Activated CD4-positive, alpha-beta memory T cell treated with anti-CD3 and anti-CD28 coated beads for 36 hours (primary cell): ENCODE measurements at places on chromosomes 5 and 9.

DNA sequence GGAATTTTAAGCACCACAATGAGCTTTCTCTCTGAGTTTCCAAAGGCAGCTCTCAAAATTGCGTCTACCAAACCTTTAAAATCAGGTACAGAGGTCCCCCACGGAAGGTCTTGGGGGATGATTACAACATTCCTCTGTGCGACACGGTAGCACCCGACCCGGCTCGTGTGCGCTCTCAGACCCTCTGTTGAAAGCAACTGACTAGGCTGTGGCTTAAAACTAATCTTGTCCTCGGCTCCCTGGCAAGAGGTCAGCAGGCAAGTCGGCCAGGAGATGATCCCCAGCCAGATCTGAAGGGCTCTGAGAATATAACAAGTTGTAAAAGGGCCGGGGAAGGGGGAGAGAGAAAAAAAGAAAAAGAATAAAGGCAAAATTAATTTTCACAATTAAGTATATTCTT is 92.6 kb upstream of the LMX1B start:
- DNase-seq = no peak

- DNase-seq = no peak
These were observed 171.4 kb upstream of the NFIB start for GRCh38 chr9:14485366-14485765.

GRCh38 chr5:168317521-168318147 is 26.2 kb downstream of the WWC1 start:
- DNase-seq = no peak

GRCh38 chr5:169298193-169298592 is 2.7 kb downstream of the SLIT3 start:
- no peak for DNase-seq

- DNase-seq = no peak
These were observed 6.2 kb downstream of the TERT start for GRCh38 chr5:1288439-1289335.

DNA sequence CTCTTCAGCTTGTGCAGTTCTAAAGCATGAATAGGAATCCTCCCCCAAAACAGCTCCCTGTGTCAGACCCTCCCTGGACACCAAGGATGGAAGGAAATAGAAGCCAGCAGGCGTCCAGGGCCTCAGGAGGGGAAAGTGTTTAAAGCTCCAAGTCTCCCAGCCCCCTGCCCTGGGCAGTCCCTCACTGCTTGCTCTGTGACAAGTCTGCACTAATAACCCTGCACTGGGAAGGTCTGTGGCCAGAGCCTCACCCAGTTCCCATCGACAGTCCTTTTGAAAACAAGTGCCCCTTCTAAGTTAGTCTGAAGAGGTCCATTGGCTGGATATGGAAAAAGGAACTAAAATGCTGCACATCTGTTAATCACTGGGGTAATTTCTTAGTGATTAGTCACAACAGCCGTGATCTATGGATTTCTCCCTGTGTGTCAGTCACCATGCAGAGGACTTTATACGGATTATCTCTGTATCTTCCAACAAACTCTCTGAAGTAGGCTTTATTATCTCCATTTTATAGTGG is 195.3 kb downstream of the FBXL7 start:
- DNase-seq = no peak

- DNase-seq = no peak
These were observed 172.3 kb upstream of the PLPPR1 start for GRCh38 chr9:100856238-100856637.

DNA sequence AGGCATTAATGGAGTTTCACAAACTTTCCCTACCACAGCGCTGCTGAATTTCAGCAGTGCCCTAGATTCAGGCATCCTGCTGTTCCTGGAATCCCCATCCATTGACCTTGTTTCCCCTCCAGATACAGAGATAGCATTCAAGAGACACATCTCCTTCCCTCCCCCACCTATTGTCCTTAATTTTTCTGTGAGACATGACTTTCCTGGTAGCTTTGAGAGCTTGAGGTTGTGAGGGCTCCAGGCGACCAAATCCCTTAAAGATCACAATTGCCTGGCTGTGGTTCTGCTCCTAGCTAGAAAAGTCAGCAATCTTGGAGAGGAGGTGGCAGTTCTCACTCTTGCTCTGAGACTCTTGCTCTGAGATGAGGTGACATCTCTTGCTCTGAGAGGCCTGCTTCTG is 48.0 kb downstream of the PRR16 start:
- no peak for DNase-seq

- no peak for DNase-seq
These were observed 261.2 kb downstream of the ANXA1 start for GRCh38 chr9:73412874-73413273.

- no peak for DNase-seq
These were observed 16.5 kb downstream of the PAX5 start for GRCh38 chr9:37017546-37017945.

GRCh38 chr5:17806818-17807468 is 172.7 kb downstream of the TAF11L14 start:
- no peak for DNase-seq

DNA sequence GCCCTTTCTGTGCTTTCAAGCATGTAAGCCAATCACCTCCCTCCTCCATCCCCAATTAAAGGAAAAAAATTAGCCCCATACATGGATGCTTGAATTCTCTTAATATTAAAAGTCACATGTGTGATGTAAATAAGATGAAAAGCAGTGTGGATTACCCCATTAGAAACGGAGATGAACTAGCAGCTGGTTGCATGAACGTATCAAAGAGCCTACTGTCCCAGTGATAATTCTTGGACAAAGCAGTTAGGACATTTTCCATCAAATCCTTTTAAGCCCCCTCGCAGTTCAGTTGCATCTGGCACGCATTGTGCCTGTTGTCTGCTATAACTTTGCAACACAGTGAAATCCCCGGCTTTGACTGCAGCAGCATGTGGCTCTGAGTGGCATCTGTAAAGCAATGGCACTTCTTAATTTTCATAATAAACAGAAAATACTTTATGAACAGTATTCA is 285.6 kb downstream of the FBXL7 start:
- no peak for DNase-seq

- no peak for DNase-seq
These were observed 91.9 kb upstream of the PTPRD start for GRCh38 chr9:10704720-10705119.

GRCh38 chr5:139637438-139638089 is 10.6 kb upstream of the CXXC5 start:
- DNase-seq = peak; percentile 61

DNA sequence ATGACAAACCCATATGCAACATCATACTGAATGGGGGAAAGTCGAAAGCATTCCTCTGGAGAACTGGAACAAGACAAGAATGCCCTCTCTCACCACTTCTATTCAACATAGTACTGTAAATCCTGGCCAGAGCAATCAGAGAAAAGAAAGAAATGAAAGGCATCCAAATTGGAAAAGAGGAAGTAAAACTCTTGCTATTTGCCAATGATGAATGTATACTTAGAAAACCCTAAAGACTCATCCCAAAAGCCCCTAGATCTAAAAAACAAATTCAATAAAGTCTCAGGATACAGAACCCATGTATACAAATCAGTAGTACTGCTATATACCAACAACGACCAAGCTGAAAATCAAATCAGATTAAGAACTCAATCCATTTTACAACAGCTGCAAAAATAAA is 66.9 kb downstream of the SPATA31C2 start:
- DNase-seq = no peak

- no peak for DNase-seq
These were observed 147.9 kb upstream of the VCAN start for GRCh38 chr5:83323557-83324180.

DNA sequence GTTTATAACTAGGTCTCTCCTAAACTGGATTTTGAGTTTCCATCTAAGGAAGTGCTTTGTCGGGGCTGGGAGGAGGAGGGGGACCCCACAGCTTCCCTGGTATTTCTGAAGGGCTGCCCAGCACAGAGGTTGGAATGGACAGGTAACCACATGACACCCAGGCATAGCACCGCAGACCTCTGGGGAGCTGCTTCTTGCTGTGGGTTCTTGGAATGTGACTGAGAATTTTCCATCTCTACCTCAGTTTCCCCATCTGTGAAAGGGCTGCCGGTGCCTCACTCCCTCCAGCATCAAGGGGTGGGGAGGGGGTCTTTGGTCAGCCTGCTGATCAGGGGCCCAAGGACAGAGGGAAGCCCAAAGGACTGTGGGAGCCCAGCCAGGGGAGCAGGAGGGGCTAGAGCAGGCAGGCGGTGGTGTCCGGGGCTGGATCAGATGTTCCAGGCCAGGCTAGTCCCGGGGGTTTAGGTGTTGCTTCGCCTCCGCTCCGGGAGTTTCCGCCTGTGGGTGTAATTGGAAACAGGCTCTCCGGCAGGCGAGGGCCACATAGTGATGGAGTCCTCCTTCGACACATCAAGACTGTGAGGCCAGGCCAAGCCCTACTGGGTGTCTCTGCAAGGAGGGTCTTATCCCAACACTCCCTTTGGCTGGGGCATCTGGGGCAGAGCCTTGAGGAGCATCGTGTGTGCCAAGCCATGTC is 3.3 kb downstream of the OLFML2A start:
- no peak for DNase-seq

DNA sequence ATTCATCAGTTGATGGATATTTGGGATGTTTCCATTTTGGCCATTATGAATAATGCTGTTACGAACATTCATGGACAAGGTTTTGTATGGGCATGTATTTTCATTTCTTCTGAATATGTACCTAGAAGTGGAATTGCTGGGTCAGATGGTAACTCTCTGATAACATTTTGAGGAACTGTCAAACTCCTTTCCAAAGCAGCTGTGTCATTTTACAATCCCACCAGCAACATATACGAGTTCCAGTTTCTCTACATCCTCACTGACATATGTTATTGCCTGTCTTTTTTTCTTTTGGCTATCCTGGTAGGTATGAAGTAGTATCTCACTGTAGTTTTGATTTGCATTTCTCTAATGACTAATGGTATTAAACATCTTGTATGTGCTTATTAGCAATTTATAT is 86.7 kb downstream of the PRKACG start:
- DNase-seq = no peak

DNA sequence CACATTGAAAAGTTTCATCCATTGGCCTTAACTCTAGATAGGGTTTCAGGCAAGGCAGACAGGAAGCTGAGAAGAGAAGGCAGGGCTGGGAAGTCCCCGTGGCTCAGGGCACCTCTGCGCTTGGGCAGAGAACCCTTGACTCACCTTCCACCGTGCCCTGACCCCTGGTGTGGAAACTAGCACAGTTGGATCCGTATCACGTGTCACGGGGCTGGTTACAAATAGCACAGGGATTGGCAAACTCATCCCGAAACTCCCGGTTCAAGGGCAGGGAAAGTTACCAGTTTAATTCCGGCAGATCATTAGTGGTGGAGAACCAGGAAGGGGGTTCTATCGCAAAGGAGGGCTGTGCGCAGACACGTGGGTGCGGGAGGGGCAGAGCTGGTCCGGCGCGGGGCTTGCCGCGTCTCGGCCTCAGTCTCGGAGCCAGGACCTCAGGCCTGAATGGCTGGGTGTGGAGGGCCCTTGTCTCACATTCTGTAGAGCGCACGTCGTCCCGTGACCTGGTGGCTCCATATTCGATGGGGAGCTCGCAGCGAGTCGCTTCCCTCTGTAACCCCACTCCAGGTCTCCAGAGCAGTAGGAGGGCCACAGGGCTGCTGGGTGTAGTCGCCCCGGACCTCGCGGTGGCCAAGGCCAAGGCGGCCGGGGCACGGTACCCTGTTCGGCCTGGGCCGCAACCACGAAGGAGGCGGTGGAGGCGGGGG is 771 bp upstream of the TMEM171 start:
- peak; percentile 61 for DNase-seq

DNA sequence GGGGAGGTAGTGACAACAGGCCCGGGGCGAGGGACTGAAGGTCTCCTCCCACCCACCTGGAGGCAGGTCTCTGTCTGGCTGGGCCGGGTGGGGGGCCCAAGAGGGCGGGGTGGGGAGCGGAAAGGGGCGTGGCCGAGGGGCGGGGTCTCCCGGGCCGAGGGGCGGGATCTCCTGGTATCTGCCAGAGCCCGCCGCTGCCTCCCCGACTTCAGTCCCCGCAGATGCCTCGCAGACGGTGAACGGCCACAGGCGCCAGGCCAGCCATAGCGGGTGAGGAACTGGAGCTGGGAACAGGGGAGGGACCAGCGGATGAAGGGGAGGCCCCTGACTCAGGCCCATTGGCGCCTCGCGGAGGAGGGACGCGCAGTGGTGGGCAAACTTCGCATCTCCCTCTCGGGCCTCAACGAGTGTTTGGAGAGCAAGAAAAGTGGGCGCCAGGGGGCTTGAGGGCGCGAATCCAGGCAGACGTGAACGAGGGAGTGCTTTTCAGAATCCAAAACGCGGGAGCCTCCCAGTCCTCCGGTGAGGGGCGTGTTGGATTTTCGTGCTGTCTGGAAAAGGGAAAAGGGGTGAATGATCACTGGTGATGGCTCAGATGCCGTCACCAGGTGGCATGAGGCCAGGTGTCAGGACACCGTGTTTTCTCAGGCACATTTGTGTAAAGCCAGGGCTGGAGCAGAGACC is at the start of gene ADGRD2:
Gene ADGRD2 (plus strand): TSS at position 211 of the 684 bp plus-strand sequence. CDS start 1,216 bp downstream, outside the sequence.
- DNase-seq = no peak

GRCh38 chr5:148145916-148146315 is 22.4 kb upstream of the SPINK14 start:
- no peak for DNase-seq

DNA sequence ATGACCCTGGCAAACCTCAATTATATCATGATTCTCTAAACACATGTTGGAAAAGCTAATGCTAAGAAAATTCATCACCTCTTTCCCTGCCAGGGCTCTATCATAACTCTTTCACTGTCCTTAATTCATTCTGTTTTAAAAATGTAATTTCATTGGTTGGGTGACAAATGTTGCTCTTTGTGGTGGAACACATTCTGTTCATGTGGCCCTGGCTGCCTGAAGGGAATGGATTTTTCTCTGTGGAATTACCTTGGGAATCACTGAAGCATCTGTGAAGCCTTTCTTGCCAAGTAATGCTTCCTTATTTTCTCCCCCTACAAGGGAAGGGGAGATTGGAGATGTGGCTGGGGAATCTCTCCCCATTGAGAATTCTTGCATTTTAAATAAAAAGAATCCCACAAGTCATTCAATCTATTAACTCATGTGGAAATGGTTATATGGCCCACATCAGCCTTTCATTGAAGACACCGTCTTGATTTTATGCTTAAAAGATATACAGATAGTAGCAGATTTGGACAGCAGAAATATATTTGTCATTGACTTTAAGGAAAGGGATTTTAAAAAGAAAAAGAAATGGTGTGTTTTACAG is 201.8 kb upstream of the NMUR2 start:
- DNase-seq = no peak

DNA sequence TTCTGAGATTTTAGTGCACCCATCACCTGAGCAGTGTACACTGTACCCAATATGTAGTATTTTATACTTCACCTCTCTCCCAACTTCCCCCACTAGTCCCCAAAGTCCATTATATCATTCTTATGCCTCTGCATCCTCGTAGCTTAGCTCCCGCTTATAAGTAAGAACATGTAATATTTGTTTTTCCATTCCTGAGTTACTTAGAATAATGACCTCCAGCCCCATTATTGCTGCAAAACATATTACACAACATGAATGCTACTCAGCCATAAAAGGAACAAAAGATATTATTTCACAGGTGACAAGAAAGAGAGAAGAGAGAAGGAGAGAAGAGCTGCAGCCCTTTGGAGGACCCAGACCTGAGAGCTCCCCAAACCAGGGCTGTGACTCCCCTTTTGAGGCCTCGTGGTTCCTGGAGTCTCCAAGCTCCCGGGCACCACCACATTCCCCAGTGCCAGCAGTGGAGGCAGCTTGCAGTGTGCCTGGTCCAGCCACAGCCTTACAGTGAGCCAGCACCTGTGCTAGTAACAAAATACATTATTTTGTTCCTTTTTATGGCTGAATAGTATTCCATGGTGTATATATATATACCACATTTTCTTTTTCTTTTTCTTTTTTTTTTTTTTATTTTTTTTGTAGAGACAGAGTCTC is 194.5 kb upstream of the DAB2 start:
- DNase-seq = no peak
